ENCODE measurements at places on chromosomes 1 and 21.

GRCh38 chr1:152543820-152544219 lies 22.8 kb downstream of the LCE3E start:
- no peak for DNase-seq

- DNase-seq: no peak
Observed at GRCh38 chr1:11432526-11432925, 46.4 kb upstream of the DISP3 start.

GRCh38 chr1:228066891-228067654 lies 15.4 kb upstream of the ARF1 start:
- peak; percentile 25 for DNase-seq

DNA sequence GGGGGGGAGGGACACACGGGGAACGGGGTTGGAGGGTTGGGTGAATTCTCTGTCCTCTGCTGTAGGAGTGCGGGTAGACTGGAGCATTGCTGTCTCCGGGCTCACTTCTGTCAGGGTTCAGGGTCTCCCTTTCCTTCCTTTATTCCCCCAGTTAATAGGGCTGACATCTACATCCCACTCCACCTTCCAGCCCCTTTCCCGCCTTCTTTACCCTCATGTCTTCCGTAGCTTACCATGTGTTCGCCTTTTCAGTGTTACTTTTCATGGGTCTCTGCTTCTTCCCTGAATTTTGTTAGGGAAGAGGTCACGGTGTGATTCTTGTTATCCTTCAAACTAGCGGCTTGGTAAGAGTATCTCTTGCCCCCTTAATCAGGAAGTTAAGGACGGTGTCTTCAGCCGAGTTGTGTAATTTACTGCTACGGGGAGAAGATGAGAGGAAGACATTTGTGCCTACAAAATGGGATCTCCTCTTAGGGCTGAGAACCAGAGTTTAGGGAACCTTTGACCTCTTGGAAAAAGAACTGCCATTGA lies 917 bp downstream of the RAP1A start:
- DNase-seq: no peak

DNA sequence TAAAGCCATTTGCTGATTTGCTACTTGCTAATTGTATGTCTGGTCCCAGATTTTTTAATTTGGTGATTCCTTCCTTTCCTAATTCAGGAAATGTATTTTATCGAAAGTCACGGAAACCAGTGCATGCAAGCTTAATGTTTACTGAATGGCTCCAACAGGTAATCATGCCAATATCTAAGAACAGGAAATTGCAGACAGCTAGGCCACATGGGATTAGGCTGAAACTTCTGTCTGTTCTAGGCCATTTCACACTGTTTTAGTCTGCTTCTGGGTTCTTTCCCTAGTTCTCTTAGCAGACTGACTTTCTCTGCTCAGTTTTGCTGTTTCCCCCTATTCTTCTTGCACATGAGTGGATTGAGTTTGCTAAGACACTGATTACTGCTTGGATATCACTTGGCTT lies 111.4 kb downstream of the NTNG1 start:
- no peak for DNase-seq

DNA sequence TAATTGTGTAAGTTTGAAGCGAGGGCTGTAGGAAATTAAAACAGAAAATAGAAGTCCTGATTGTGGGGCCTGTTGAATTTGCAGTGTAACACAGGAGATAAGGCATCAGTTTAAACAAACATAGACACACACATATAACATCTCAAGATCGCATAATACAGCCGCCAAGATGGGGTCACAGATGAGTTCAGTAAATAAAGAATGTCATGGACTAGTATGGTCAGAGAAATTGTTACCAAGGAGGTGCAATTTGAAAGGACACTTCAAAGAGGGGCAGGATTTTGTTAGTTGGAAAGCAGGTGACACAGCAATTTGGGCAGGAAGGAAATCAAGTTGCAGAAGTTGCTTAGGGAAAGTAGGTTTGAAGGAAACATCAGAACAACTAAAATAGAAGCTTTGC lies 450.0 kb downstream of the USP25 start:
- no peak for DNase-seq

DNA sequence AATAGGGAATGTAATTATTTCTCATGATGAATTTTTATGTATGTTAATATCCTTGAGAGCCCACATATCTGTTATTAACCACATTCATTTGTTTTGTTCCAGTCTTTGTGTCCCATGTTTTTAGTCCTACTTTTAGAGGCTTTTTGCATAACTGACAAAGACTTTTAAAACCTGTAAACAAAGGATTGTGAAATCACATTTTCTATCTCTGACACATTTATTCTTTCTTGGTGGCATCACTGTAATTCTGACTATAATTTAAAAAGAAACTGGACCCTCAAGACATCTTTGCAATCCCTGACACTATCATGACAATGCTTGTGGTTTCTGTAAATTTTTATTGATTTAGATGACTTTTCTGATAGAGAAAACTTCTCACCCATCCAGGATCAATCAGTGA lies 313.1 kb downstream of the SIPA1L2 start:
- DNase-seq: no peak

GRCh38 chr1:108858230-108858950 lies 1.5 kb upstream of the AKNAD1 start:
- DNase-seq: no peak

DNA sequence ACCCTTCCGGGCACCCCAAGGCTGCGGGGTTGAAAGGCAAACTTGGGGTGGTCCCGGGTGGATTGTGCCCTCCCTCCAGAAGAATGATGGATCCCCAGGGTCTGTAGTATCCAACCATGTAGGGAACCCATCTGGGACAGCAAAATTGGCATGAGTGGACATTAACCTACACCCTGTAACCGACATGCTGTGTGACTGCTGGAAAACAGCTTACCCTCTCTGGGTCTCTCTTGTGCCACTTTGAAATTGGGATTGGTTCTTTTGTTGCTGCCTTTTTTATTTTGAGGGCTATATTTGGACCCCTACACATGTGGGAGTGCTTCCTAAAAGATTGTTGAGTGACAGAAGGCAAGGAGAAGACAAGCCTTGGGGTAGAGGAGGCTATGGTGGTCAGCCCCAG lies 19.5 kb downstream of the PADI1 start:
- no peak for DNase-seq

- no peak for DNase-seq
Observed at GRCh38 chr1:215358356-215358755, 208.7 kb upstream of the KCTD3 start.

DNA sequence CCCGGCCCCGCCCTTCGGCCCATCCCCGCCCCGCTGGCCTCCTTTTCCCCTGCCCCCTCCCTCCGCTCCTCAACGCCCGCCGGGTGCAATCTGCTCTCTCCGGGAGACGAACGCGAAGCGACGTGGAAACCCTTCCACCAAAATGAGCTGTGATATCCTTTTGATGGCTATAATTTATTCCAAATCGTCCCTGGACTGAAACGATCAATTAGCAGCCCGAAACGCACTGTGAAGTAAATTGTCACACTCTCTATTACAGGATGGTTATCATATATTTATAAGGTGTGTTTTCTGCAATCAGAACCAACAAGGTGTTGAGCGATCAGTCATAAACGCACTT lies 134.6 kb upstream of the BARHL2 start:
- no peak for DNase-seq

DNA sequence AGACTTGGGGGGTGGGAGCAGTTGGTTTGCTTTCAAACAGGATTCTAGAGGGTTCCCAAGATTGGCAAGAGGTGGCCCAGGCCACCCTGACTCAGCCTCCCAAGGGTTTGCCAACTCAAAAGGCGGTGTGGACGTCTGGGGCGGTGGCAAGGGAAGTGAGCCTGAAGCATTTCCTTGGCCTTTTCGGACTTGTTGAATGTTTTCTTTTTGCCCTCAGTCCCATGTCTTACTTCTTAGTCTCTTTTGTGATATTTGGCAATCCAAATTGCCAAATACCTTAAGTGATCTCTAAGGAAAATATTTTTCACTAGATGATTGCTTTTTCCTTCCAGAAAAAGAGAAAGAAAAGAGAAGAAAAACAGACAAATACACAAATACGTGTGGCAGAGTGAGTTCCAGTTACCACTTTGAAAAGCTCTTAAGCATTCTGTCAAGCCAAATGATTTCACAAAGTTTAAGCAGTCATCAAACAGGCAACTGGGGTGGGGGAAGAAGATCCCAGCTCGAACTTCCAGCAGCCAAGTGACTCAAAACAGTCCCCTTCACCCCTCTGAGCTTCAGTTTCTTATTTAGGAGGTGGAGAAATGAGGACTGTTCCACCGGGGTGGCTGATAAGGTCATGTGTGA lies 374.6 kb upstream of the USP24 start:
- DNase-seq: no peak

- DNase-seq: peak; percentile 78
Observed at GRCh38 chr1:201254625-201255478, 28.5 kb upstream of the PKP1 start.

- no peak for DNase-seq
Observed at GRCh38 chr1:19628879-19629278, 15.2 kb upstream of the NBL1 start.

GRCh38 chr1:101312147-101312546 lies 75.3 kb downstream of the S1PR1 start:
- no peak for DNase-seq

GRCh38 chr21:36852293-36852692 lies 114.2 kb downstream of the HLCS start:
- no peak for DNase-seq

GRCh38 chr1:64357422-64357821 lies 112.5 kb upstream of the CACHD1 start:
- no peak for DNase-seq

DNA sequence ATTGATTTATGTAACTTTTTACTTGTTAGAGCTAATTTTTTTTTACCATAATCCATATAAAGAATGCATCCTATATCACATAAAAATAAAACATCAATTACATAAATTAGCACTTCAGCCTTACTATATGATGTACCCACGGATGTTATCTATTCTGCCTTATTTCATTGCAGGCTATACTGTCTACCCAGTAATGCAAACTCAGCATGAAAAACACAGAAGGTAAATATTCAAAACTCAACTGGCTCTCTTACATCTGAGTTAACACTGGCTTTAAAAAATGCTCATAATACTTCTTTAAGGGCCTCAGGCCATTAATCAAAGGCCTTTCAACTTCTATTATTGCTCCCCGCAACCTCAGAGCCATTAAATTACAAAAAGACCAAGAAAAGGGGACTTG lies 65.8 kb downstream of the AHCTF1 start:
- no peak for DNase-seq

DNA sequence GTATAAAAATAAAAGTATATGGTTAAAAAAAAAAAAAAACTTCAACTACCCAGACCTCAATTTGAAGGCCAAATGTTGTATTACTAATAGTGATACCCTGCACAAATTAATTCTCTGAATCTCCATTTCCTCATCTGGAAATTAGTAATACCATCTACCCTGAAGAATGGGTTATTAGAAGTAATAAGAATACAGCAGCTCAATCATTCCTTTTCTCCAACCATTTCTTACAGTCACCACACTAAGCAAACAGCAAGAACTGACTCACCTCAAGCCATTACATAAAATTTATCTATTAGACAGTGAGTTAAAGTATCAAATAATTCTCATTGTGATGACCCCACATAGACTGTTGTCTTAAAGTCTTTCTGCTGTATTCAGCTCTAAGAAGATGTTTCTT lies 39.6 kb downstream of the RERE start:
- no peak for DNase-seq

DNA sequence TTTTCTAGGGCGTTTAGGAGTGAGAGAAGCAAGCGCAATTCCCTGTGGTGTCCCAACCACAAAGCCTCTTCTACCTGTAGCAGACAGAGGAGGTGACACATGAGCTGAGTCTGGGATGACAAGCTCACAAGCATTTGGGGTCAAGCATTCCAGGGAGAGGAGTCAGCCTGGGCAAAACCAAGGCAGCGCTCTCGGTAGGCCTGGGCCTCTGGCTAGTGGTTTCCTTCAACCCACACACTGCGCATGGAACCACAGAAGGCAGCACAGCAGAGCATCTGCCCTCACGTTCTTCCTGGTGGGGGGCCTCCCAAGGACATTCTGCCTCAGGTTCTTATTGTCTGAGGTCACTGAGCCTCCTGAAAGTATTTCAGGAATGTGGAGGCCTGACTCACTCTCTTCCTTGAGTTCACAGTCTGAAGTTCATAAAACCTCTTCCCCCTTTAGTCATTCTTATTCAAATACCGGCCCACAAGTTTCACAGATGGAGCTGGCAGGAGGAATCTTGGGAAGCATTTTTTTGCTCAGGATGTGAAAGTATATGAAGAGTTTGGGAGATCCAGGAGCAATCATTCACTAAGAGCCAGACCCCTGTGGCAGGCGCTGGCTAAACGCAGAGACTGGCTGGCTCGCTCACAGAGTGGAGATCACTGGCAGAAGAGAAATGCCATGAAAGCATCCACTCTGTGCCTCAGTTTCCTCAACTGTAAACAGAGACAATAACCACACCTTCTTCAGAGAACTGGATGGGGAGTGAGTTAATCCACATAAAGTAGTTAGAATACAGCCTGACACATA lies 26.8 kb downstream of the CCN1 start:
- no peak for DNase-seq

DNA sequence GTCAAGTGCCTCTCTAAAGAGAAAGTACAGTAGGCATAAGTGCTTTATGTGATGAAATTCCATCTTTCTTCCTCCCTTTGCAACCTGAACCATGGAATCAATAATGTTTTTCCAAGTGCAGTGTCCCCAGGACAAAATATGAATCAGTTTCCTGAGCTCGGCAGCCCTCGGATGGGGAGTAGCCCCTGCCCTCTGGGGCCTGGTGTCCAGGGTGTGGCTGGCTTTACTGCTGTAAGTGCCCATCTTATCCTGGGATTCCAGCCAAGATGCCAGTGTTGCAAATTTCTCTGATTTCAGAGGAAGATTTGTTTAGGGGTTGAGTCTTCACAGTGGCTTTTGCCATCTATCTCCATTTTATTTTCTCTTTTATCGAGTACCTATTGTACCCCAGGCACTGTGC lies 40.5 kb upstream of the SRP9 start:
- DNase-seq: no peak

DNA sequence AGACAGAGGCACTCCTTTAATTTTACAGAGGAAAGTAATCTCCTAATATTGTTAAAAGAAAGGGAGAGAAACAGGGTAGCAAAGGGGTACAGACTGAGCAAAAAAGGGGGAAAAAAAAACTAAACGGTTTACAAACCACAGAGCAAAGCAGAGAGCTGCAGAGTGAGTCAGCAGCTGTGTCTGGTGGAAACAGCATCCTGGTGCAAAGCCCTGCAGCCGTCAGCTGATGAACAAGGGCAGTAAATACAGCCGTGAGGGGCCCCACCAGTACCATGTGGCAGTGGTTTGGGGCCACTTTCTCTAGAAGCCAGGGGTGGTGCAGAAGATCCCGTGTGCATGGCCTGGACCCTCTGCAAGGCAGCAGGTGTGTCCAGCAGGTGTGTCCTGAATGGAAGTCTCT lies 111.3 kb downstream of the ERG start:
- no peak for DNase-seq

DNA sequence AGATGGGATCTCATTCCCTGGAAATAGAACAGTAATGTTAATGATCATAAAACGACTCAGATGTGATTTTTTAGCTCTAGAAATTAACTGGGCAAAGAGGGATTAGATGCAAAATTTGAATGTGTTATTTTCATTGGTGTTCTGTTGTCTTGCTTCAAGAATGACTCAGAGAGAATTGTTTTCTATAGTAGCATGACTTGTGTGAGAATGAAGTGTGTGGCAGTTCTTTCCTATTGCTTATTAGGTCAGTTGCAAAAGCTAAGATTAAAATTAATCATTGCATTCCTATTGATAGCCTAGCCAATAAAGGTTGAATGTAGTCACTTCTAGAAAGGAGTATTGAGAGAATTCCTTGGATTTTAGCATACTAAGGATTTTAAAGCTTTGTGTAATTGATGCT lies 22.9 kb downstream of the SPEN start:
- no peak for DNase-seq

GRCh38 chr1:147849098-147849895 lies 53.3 kb upstream of the GJA8 start:
- DNase-seq: no peak

GRCh38 chr1:28822799-28823198 lies 10.8 kb downstream of the OPRD1 start:
- DNase-seq: no peak

Data from Right ventricle myocardium superior (tissue), 1 donor.